ENCODE measurements at places on chromosomes 3 and 15.

GRCh38 chr15:57526615-57527014 lies 65.1 kb upstream of the MYZAP start:
- DNase-seq: no peak

DNA sequence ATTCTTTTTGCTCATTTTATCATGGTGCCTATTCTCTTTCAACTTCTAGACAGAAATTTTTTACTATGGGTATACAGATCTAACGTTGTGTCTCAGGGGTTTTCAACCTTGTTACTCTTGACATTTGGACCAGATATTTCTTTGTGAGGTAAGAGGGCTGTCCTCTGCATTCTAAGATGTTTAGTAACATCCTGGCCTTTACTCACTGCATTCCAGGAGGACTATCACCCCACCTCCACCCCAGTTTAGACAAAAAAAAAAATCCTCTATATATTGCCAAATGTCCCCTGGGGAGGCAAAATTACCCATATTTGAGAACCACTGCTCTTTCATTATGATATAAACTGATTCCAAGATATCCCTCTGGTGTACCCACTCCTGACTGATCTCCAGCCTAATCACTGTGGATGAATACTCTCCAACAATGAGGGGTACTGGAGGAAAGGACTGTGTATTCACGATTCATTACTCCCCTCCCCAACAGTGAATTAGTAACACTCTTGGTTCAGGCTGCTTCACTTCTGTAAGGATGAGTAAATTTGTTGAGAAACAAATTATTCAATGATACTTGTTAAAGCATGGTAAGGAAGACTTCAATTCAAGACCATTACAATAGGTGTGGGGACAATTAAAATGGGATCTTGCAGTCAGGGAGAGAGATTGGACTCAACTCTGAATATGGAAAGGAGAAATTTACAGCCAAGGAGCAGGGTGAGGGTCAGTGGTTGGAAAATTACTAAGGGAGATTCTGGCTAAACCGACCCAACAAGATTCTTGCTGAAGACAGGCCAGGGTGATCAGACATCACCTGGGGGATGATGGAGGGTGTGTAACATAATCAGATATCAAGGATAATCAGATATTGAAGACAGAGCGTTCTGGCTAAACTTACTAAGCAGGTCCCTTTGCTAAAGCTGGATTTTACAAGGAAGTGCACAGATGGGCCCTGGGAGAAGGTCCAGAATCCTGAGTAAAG lies 123.8 kb upstream of the DAZL start:
- DNase-seq: peak; percentile 67

DNA sequence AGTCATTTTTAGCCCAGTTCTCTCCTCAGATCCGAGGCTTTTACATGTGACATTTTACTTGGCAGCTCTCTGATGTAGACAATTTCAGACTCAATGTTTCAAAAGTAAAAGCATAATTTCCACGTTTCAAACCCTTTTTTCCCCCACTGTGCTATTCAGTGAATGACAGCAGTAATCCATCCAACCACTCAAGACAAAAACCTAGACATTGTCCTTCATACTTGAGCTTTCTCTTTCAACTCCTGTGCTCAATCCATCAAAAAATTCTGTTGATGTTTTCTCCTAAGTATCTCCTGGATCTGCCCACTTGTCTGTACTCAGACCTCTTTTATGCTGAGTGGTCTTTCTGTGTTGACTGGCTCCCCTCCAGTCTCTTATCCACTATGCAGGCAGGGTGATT lies 214.7 kb downstream of the CHL1 start:
- no peak for DNase-seq

DNA sequence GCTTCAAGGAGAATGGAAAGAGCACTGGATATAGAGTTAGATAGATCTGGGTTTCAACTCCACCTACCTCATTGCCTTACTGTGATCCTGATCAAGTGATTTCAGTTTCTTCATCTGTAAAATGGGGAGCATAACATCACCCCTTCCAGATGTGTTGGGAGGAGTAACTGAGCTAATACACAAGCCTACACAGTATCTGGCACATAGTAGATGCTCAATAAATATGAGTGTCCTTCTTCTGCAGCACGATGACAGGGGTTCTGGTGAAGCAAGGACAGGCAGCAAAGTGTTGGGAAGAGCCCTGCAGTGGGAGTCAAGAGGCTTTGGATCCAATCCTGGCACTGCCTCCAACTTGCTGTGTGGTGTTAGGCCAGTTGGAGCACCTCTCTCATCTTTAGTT lies 270.0 kb downstream of the UACA start:
- no peak for DNase-seq

- no peak for DNase-seq
Observed at GRCh38 chr15:38612159-38612863, 47.7 kb upstream of the RASGRP1 start.

DNA sequence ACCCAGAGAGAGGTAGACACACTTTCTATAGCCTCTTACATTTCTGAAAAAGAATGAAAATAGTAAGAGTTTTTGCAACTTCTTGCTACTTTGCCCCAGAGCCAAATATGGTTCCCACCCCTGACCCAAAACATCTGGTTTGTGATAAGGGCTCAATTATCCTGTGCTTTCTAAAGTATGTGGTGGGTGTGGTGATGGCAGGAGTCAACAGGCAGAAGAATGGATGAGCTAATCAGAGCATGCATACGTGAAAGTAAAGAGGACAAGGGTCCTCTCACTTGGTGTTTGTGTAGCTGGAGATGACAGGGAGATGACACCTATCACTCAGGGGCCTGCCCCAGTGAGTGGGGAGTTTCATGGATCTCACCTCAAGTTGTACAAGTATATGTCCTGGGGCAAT lies 19.1 kb downstream of the KBTBD8 start:
- DNase-seq: no peak

DNA sequence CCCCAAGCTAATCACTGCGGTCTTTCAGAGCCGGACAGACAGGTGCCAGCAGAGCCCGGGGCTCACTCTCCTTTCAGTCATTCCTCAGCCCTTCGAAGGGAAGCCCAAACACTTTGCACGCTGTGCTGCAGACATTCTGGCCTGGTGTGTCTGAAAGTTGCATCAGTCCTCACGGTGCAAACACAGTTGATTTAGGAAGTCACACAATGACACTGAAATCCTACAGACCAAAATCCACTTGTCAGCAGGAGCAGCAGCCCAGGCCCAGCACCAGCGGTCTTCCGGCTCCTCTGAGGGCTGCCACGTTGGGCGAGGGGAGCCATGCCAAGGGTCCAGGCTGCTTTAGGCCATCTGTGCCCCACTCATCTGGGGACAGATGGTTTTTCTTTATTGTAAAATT lies 61.6 kb downstream of the RGMA start:
- no peak for DNase-seq

- DNase-seq: no peak
Observed at GRCh38 chr3:46955801-46956259, 20.7 kb downstream of the CCDC12 start.

DNA sequence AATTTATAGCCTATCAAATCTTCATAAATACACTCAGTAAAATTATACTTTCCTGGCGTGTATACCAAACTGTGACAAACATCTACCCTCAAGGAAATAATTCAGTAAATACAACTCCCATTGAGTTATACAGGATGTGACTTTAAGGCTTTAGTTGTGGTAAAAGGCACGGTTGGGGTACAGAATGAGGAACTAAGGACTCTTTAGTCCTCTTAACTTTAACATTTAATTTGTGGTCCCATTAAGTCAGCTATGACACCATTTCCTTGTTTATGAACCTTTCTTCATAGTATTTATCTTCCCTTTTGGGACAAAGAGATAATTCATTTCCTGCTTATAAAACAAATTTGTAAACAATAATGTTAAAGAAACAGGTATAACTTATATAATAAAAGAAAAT lies 30.2 kb downstream of the IFT80 start:
- no peak for DNase-seq

- DNase-seq: peak; percentile 7
Observed at GRCh38 chr15:98455904-98456303, 192.4 kb upstream of the IGF1R start.

GRCh38 chr15:95875121-95875643 lies 455.3 kb upstream of the NR2F2 start:
- DNase-seq: peak; percentile 48
